ENCODE measurements at places on chromosomes 2 and 18.

GRCh38 chr2:145085612-145086011, 565.7 kb upstream of the ZEB2 start:
- no peaks in the 10 kb centered on the region for H3K36me3 ChIP-seq
- DNase-seq: no peak
- peak overlapping the region; percentile 25 for H3K27ac ChIP-seq
- no peak overlapping the region for H3K4me3 ChIP-seq
- H3K27me3 ChIP-seq: no peaks in the 10 kb centered on the region

GRCh38 chr2:49102146-49102545, 52.2 kb downstream of the FSHR start:
- no peak for DNase-seq
- H3K27ac ChIP-seq: no peak overlapping the region
- H3K4me3 ChIP-seq: no peak overlapping the region
- H3K36me3 ChIP-seq: no peaks in the 10 kb centered on the region
- H3K27me3 ChIP-seq: no peaks in the 10 kb centered on the region

GRCh38 chr18:41879256-41879655, 75.8 kb upstream of the PIK3C3 start:
- no peak for DNase-seq
- H3K36me3 ChIP-seq: no peaks in the 10 kb centered on the region

GRCh38 chr2:195121341-195121740, 535.7 kb upstream of the SLC39A10 start:
- H3K4me1 ChIP-seq: no peaks in the 10 kb centered on the region
- no peak for DNase-seq
- H3K27me3 ChIP-seq: no peaks in the 10 kb centered on the region
- H3K27ac ChIP-seq: no peak overlapping the region

DNA sequence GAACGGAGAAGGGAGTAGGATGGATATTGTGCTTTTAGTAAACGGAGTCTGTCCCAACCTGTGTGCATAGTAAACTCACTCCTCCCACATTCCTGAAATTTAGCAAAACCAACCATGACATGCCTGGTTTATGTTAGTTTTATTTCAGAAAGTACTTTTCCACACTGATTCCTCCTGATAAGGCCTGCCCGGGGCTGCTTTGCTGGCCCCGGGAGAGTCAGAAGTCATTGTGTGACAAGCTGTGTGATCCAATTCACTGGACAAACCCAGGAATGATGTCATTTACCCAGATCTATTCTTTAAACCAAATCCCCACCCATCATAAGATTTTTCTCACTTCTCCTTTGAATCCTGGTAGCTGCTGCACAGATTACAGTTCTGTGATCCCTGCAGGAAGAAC, 109.0 kb downstream of the SETBP1 start:
- no peaks in the 10 kb centered on the region for H3K36me3 ChIP-seq
- H3K27ac ChIP-seq: peak overlapping the region; percentile 1
- H3K4me1 ChIP-seq: peaks cover 10% of the 10 kb centered on the region
- DNase-seq: no peak
- H3K27me3 ChIP-seq: no peaks in the 10 kb centered on the region

GRCh38 chr18:59910967-59911366, 11.2 kb downstream of the PMAIP1 start:
- no peak for DNase-seq
- H3K27ac ChIP-seq: no peak overlapping the region
- no peaks in the 10 kb centered on the region for H3K36me3 ChIP-seq
- H3K27me3 ChIP-seq: no peaks in the 10 kb centered on the region
- no peaks in the 10 kb centered on the region for H3K4me1 ChIP-seq

- no peaks in the 10 kb centered on the region for H3K27me3 ChIP-seq
- H3K4me1 ChIP-seq: peaks cover 13% of the 10 kb centered on the region
- H3K4me3 ChIP-seq: peak overlapping the region; percentile 86
- no peak for DNase-seq
- peak overlapping the region; percentile 91 for H3K27ac ChIP-seq
Measured at GRCh38 chr2:54455131-54455562, 980 bp upstream of the SPTBN1 start.

DNA sequence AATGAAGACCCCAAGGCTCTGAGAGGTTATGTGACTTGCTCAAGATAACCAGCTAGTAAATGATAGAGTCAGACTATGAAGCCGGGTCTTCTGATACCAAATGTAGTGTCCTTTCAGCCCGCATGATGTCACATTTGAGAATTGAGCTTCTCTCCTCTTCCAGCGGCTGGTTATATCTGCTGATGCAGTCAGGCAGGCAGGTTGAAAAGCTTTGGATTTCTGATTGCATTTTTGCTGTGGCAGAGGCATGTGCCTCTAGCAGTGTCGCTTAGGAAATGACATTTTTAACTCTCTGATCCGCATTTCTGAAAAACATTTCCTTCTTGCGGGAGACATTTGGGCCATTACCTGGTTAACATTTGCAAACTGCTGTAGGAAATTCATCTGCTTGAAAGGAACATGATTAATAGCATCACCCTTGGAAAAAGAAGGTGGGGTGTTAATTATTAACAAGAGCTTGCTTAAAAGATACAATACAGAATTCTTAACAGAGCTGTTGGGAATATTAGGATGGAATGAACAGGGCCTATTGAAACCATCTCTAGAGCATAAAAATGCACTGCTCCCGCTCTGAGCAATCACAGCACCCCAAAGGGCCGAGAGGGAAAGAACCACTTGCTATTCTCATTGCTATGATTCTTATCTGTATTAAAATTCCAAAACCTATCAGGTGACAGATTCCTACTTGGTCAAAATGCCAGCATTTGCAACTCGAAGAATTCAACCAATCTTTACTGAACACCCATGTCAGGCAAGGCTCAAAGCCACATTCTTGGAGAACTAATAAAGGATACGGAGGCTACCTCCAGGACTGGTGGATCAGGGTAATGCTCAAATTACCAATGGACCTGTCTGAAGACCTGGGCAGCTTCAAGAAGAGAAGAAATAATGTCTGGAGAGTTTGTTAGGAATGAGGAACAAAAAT, 25.9 kb downstream of the MRO start:
- H3K36me3 ChIP-seq: no peaks in the 10 kb centered on the region
- H3K27me3 ChIP-seq: no peaks in the 10 kb centered on the region
- no peak overlapping the region for H3K4me3 ChIP-seq
- H3K4me1 ChIP-seq: no peaks in the 10 kb centered on the region

GRCh38 chr2:2547451-2547850, 216.4 kb upstream of the MYT1L start:
- H3K27me3 ChIP-seq: no peaks in the 10 kb centered on the region
- H3K4me1 ChIP-seq: no peaks in the 10 kb centered on the region
- H3K4me3 ChIP-seq: no peak overlapping the region
- H3K27ac ChIP-seq: no peak overlapping the region

GRCh38 chr2:230929381-230930148, 4.5 kb upstream of the GPR55 start:
- H3K27ac ChIP-seq: no peak overlapping the region
- no peaks in the 10 kb centered on the region for H3K36me3 ChIP-seq
- no peaks in the 10 kb centered on the region for H3K4me1 ChIP-seq
- H3K4me3 ChIP-seq: no peak overlapping the region

- no peaks in the 10 kb centered on the region for H3K27me3 ChIP-seq
- no peak overlapping the region for H3K27ac ChIP-seq
- no peaks in the 10 kb centered on the region for H3K4me1 ChIP-seq
- no peak overlapping the region for H3K4me3 ChIP-seq
- DNase-seq: no peak
- H3K36me3 ChIP-seq: no peaks in the 10 kb centered on the region
Measured at GRCh38 chr2:7191932-7192331, 274.7 kb downstream of the RNF144A start.

DNA sequence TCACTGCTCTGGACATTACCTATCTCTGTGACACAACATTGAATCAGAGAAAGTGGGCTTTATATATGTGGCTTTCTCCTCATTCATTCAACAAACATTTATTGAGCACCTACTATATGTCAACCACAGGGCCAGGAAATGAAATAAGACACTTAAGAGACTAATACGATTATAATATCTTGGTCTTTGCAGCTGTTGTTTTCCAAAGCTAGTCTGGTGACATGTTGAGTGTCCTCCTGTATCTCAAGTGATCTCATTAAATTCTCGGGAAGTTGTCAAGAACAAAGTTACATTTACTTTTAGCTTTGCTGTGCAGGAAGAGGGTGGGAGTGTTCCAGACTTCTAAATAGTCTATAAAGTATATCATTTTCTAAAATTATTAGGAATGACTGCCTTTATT, 164.6 kb upstream of the SP5 start:
- no peaks in the 10 kb centered on the region for H3K36me3 ChIP-seq
- no peak overlapping the region for H3K27ac ChIP-seq
- H3K4me3 ChIP-seq: no peak overlapping the region
- no peaks in the 10 kb centered on the region for H3K4me1 ChIP-seq
- no peaks in the 10 kb centered on the region for H3K27me3 ChIP-seq
- DNase-seq: no peak

DNA sequence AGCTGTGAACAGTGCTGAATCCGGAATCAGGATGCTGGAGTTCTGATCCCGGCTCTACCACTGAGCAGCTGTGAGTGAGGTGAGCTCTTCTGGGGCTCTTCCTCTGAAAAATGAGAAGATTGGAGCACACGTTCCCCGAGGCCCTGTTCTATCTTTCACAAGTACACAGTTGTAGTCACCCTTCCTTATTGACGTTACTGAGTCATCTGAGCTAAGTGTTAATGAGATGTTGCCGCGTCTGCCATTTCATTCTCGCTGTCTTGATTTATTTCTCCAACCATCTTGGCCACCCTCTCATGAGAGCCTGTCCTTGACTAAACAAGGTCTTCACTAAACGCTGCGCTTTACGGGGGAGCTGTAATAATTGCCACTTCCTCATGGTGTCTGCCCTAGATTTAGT, 31.9 kb upstream of the EFR3B start:
- H3K4me3 ChIP-seq: no peak overlapping the region
- H3K4me1 ChIP-seq: no peaks in the 10 kb centered on the region
- no peaks in the 10 kb centered on the region for H3K36me3 ChIP-seq

- no peaks in the 10 kb centered on the region for H3K27me3 ChIP-seq
- H3K36me3 ChIP-seq: peaks cover 3% of the 10 kb centered on the region
- no peak overlapping the region for H3K4me3 ChIP-seq
- no peak overlapping the region for H3K27ac ChIP-seq
- DNase-seq: no peak
Measured at GRCh38 chr2:16617282-16618266, 48.1 kb downstream of the CYRIA start.

DNA sequence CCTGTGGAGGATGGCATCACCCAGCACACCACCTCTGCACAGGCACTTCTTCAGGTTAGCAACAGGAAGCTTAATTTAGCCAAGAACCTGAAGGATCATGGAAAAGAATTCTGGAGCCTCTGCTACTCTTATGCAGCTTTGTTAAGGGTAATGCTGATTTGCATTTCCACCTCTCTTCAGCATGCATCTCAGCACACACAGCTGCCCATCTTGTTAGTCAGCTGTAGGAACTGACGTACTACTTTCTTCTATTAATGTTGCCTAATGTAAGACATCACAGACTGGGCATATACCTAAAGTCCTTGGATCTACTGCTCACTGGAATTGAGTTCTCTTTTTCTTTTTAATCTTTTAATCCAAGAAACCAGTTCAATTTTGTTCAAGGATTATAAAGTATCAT, 181.0 kb downstream of the SPP2 start:
- H3K36me3 ChIP-seq: no peaks in the 10 kb centered on the region
- H3K27ac ChIP-seq: no peak overlapping the region
- no peak overlapping the region for H3K4me3 ChIP-seq
- no peaks in the 10 kb centered on the region for H3K27me3 ChIP-seq
- DNase-seq: no peak
- no peaks in the 10 kb centered on the region for H3K4me1 ChIP-seq

DNA sequence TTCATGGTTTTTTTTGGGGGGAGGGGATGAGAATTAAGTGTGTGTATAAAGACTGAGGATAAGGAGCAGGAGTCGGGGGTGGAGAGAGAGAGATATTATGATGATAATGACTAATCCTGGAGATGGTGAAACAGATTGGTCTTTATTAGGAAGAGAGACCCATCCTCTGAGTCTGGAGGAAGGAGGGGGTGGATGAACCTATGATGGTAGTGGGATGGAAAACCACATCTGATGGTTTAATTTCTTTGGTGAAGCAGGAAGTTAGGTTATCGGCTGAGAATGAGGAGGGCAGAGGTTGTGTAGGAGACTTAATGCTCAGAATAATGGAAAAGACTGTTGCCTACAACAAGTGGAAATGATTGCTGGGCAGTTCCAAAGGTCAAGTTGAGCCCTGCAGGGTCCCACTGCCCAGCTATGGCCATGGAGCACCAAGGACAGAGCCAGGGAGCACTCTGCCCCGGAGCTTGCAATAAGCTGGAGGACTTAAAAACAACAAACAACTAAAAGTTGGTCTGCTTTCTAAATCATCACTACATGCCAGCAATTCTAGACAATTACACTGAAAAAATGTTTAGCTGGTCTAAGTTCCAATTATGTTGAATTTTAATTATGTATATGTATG, 7.9 kb downstream of the SLC16A14 start:
- no peaks in the 10 kb centered on the region for H3K36me3 ChIP-seq
- H3K4me1 ChIP-seq: no peaks in the 10 kb centered on the region
- H3K4me3 ChIP-seq: no peak overlapping the region
- no peak overlapping the region for H3K27ac ChIP-seq

GRCh38 chr2:170122883-170123547, 54.9 kb upstream of the MYO3B start:
- H3K4me1 ChIP-seq: no peaks in the 10 kb centered on the region
- no peak overlapping the region for H3K27ac ChIP-seq
- no peaks in the 10 kb centered on the region for H3K36me3 ChIP-seq

DNA sequence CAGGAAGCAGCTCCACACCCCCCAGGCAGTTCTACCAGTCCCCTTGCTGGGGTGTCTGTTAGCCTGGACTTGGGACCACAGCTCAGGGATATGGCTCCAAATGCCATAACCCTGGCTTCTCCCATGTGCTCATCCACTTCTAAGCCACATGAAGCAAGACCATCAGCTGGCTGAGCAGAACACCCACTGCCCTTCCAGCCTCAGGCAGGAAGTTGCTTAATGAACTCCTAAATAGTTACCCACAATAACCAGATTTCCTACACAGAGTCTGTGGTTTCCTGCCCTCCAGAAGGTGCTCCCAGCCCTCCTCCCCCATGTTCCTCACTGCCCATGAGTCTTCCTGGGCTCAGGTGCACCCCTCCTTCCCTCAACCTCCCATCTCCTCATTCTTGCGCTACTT, 98.3 kb upstream of the EPC2 start:
- H3K27ac ChIP-seq: no peak overlapping the region
- no peaks in the 10 kb centered on the region for H3K4me1 ChIP-seq
- DNase-seq: no peak
- no peak overlapping the region for H3K4me3 ChIP-seq
- H3K27me3 ChIP-seq: no peaks in the 10 kb centered on the region

GRCh38 chr18:9831036-9831722, 54.6 kb upstream of the TXNDC2 start:
- H3K4me3 ChIP-seq: no peak overlapping the region
- H3K4me1 ChIP-seq: peaks cover 12% of the 10 kb centered on the region
- no peaks in the 10 kb centered on the region for H3K27me3 ChIP-seq
- H3K36me3 ChIP-seq: no peaks in the 10 kb centered on the region
